Activated CD4-positive, alpha-beta T cell treated with anti-CD3 and anti-CD28 coated beads, Interleukin-2, amount 10 ng/mL, durations not matched to agents 7 days and 5 days (primary cell): ENCODE measurements at places on chromosomes 13 and 19. TPM values are rescaled to one million over a fixed set of nuclear protein-coding genes. Genes with fewer than 3 reads are reported as not detected.

THSD8 gene
- 31.1 TPM for total RNA-seq

ZNF577 gene
- 7.5 TPM for total RNA-seq

CEBPA gene
- total RNA-seq: 0.10 TPM

GRCh38 chr13:27194895-27195764, 23.5 kb upstream of the USP12 start:
- peaks cover 7% of the 10 kb centered on the region for H3K4me1 ChIP-seq
- DNase-seq: no peak
- H3K36me3 ChIP-seq: no peaks in the 10 kb centered on the region
- H3K4me3 ChIP-seq: no peak overlapping the region
- no peak overlapping the region for H3K27ac ChIP-seq

- H3K4me1 ChIP-seq: no peaks in the 10 kb centered on the region
- H3K27ac ChIP-seq: no peak overlapping the region
- no peaks in the 10 kb centered on the region for H3K36me3 ChIP-seq
- DNase-seq: no peak
- no peaks in the 10 kb centered on the region for H3K27me3 ChIP-seq
Measured at GRCh38 chr19:31450696-31451095, 101.5 kb upstream of the TSHZ3 start.

DNA sequence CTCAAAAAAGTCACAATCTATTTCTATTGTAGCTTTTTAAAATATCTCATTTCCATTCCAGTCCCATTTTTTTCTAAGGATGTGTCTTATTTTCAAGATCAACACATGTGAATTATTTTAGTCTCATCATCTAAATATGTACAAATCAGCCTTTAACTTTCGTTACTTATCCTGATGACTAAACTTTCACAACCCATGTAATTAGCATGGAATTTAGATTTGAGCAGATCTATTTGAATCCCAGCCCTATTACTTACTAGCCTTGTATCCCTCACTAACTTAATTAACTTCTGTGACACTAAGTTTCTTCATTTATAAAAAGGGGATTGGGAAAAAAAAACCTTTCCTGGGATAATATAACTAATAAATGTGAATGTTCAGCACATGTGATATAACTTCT, 81.1 kb downstream of the UFM1 start:
- H3K36me3 ChIP-seq: no peaks in the 10 kb centered on the region
- H3K4me3 ChIP-seq: no peak overlapping the region
- DNase-seq: no peak
- H3K27ac ChIP-seq: no peak overlapping the region
- no peaks in the 10 kb centered on the region for H3K4me1 ChIP-seq

- H3K4me3 ChIP-seq: no peak overlapping the region
- no peak overlapping the region for H3K27ac ChIP-seq
- H3K27me3 ChIP-seq: no peaks in the 10 kb centered on the region
- peaks cover 27% of the 10 kb centered on the region for H3K4me1 ChIP-seq
Measured at GRCh38 chr19:16885166-16885565, 3.6 kb upstream of the F2RL3 start.

HIF3A gene
- total RNA-seq: not detected

- H3K36me3 ChIP-seq: no peaks in the 10 kb centered on the region
- H3K27me3 ChIP-seq: no peaks in the 10 kb centered on the region
- peak overlapping the region; percentile 84 for H3K4me3 ChIP-seq
- H3K27ac ChIP-seq: peak overlapping the region; percentile 83
- H3K4me1 ChIP-seq: peaks cover 18% of the 10 kb centered on the region
Measured at GRCh38 chr19:10230173-10230860, 814 bp downstream of the S1PR2 start.

GRCh38 chr13:66915596-66916185, 314.4 kb downstream of the PCDH9 start:
- no peak overlapping the region for H3K4me3 ChIP-seq
- no peak overlapping the region for H3K27ac ChIP-seq
- no peak for DNase-seq
- H3K36me3 ChIP-seq: no peaks in the 10 kb centered on the region

DNA sequence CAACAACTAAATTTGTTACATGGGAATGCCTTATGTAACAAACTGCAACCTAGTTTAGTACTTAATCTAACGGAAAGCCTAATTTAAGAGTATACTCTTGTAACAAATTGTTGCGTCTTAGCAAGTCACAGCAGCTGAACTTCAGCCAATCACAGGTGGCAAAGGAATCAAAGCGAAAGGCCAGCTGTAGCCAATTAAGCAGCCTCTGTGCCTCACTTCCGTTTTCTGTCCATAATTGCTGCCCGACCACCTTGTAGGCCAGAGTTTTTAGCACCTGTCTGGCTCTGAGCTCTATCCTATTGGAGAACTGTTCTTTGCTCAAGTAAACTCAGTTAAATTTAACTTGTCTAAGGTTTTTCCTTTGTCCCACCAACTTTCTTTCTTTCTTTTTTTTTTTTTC, 18.1 kb upstream of the HSPH1 start:
- no peaks in the 10 kb centered on the region for H3K36me3 ChIP-seq
- H3K4me1 ChIP-seq: no peaks in the 10 kb centered on the region
- H3K4me3 ChIP-seq: no peak overlapping the region

GRCh38 chr13:20305587-20305986, 73.5 kb upstream of the GJB6 start:
- no peaks in the 10 kb centered on the region for H3K36me3 ChIP-seq
- H3K4me1 ChIP-seq: no peaks in the 10 kb centered on the region
- no peak overlapping the region for H3K27ac ChIP-seq
- no peak overlapping the region for H3K4me3 ChIP-seq
- H3K27me3 ChIP-seq: peaks cover 30% of the 10 kb centered on the region

- no peak overlapping the region for H3K27ac ChIP-seq
- no peak overlapping the region for H3K4me3 ChIP-seq
- no peaks in the 10 kb centered on the region for H3K27me3 ChIP-seq
- no peaks in the 10 kb centered on the region for H3K4me1 ChIP-seq
Measured at GRCh38 chr13:34207872-34208271, 389.9 kb downstream of the RFC3 start.

DNA sequence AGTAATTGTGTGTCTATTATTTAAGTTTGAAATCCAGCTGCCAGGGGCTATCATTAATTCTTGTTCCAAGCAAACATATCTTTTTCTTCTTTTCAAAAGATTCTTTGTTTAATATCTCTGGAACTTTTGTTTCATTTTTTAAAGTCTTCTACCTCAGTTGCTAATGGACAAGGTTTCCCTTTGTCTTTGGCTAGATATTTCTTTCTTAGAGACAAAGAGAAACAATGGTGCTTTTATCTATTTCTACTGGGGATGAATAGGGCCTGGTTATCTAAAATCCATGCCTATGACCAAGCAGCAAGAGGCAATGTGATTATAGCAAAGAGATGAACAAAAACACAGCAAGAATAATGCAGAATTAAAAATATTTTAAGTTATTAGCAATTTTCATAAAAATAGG, 661.3 kb upstream of the KLF12 start:
- DNase-seq: no peak
- peaks cover 3% of the 10 kb centered on the region for H3K27me3 ChIP-seq
- no peaks in the 10 kb centered on the region for H3K36me3 ChIP-seq
- no peak overlapping the region for H3K4me3 ChIP-seq
- H3K27ac ChIP-seq: no peak overlapping the region
- H3K4me1 ChIP-seq: no peaks in the 10 kb centered on the region

NKPD1 gene
- total RNA-seq: not detected

GRCh38 chr13:65860306-65860705, 1369.8 kb downstream of the PCDH9 start:
- H3K27me3 ChIP-seq: no peaks in the 10 kb centered on the region
- no peak for DNase-seq
- H3K4me1 ChIP-seq: no peaks in the 10 kb centered on the region
- H3K4me3 ChIP-seq: no peak overlapping the region

DNA sequence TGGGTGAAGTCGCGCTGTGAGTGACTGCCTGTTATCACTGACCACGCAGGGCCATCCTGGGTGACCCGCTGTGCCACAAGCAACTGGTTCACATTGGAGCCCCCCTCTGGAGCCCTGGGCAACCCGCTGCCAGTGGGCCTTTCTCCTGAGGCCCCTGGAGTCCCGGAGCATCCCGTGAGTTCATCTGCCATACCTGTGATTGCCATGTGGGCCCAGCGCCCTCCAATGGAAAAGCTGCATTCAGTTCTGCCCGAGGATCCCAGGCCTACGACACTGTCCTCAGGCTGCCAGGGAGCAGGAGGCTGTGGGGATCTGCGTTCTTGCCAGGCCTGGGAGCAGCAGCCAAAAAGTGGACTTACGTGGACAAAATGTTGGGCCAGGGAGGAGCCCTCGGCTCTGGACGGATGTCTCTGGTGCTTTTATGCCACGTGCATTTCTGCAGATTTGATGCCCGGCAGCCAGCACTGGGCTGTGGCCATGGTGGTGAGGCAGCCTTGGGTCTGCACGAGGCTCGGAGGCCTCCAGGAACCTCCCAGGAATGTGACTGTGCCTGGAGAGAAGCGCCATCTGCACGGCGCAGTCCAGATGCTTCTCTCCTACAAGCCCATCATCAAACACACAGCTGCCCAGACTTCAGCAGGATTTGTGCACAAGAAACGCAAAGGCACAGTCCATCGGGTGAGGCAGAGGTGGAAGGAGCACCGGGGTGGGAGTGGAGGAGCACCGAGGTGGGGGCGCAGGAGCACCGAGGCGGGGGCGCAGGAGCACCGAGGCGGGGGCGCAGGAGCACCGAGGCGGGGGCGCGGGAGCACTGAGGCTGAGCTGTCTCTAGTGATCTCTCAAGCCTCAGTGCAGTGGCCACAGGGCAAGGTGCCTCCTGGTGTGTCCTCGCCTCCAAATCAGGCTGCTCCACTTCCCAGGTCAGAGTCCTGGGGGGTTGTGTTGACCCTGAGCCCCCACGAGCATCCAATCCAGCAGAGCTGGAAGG, 44.0 kb downstream of the C13orf46 start:
- no peak for DNase-seq
- H3K4me3 ChIP-seq: no peak overlapping the region
- peaks cover 9% of the 10 kb centered on the region for H3K27me3 ChIP-seq
- H3K36me3 ChIP-seq: no peaks in the 10 kb centered on the region

- no peaks in the 10 kb centered on the region for H3K27me3 ChIP-seq
- no peak overlapping the region for H3K27ac ChIP-seq
- H3K4me3 ChIP-seq: no peak overlapping the region
- H3K4me1 ChIP-seq: no peaks in the 10 kb centered on the region
- H3K36me3 ChIP-seq: no peaks in the 10 kb centered on the region
- no peak for DNase-seq
Measured at GRCh38 chr13:35630551-35631275, 154.2 kb upstream of the MAB21L1 start.

FGF14 gene
- not detected for total RNA-seq

RHPN2 gene
- total RNA-seq: 1.4 TPM

DNA sequence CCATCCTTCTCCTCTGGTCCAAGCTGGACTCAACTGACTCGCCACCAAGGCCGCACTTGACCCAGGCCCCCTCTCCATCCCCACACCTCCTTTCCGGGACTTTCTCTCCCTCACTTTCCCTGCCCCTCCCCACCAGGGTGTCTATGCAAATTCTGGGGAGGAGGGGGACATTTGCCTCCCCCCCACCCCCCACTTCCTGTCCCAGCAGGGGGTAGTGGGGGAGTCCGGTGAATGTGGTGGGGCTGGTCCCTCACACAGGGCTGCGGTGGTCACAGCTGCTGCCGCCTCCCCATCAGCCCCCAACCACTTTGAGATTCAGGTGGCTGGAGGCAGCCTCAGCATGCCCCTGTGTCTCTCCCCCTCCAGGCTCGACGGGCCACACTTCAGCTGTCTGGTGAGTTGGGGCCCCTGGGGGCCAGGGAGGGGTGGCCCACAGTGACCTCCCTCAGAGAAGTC, 870 bp downstream of the SPIB start:
- no peak overlapping the region for H3K27ac ChIP-seq
- H3K4me3 ChIP-seq: no peak overlapping the region

GRCh38 chr13:45565331-45565730, 50.2 kb downstream of the ERICH6B start:
- no peak overlapping the region for H3K27ac ChIP-seq
- DNase-seq: no peak
- no peak overlapping the region for H3K4me3 ChIP-seq
- peaks cover 3% of the 10 kb centered on the region for H3K36me3 ChIP-seq

GRCh38 chr19:43760941-43761340, 6.2 kb upstream of the SMG9 start:
- H3K27me3 ChIP-seq: no peaks in the 10 kb centered on the region
- H3K27ac ChIP-seq: no peak overlapping the region
- H3K4me3 ChIP-seq: no peak overlapping the region
- H3K4me1 ChIP-seq: peaks cover 63% of the 10 kb centered on the region
- DNase-seq: no peak

ZNF823 gene
- total RNA-seq: 7.4 TPM

- H3K36me3 ChIP-seq: no peaks in the 10 kb centered on the region
- peaks cover 3% of the 10 kb centered on the region for H3K27me3 ChIP-seq
- no peak overlapping the region for H3K4me3 ChIP-seq
Measured at GRCh38 chr13:97727991-97728390, 225.5 kb upstream of the IPO5 start.

ZIM2 gene
- total RNA-seq: not detected

GRCh38 chr13:49082653-49083536, 107.2 kb downstream of the FNDC3A start:
- H3K27ac ChIP-seq: no peak overlapping the region
- H3K36me3 ChIP-seq: peaks cover 11% of the 10 kb centered on the region
- H3K27me3 ChIP-seq: no peaks in the 10 kb centered on the region

- H3K4me3 ChIP-seq: no peak overlapping the region
- peaks cover 55% of the 10 kb centered on the region for H3K36me3 ChIP-seq
- no peaks in the 10 kb centered on the region for H3K27me3 ChIP-seq
- DNase-seq: no peak
- peaks cover 23% of the 10 kb centered on the region for H3K4me1 ChIP-seq
- H3K27ac ChIP-seq: no peak overlapping the region
Measured at GRCh38 chr19:9839415-9839814, 4.3 kb downstream of the PIN1 start.

DNA sequence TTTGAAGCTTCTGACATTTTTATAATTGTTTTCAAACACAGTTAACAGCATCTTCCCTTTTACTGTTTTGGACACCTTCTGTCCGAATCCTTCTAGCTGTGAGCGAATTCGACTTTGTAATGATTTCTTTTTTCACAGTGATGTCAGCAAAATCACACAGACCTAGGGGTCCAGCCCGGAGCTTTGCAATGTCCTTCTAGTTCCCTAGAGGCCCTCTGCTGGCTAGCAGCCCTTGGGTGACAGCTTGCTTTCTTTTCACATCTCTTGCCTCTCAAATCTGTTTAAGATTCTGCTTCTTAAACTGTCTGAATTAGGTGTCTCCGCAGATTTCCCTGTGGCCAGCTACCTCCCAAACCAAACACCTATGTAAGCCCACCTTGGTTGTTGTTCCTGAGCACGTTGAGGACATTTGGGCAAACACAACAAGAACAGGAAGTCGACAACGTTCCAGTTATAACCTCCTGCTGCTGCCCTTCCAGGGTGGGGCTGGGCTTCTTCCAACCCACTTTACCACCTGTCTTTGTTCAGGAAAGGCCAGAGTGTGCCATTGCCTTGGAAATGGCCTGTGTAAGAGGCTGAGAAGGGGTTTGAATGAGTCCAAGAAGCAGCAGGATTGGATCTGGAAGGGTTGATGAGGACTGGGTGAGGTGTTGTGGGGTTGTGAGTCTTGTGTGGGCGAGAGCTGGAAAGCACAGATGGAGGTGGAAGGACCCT, 123.1 kb downstream of the ATP8A2 start:
- no peak for DNase-seq
- peaks cover 9% of the 10 kb centered on the region for H3K27me3 ChIP-seq
- no peaks in the 10 kb centered on the region for H3K36me3 ChIP-seq
- H3K4me1 ChIP-seq: no peaks in the 10 kb centered on the region

PLIN5 gene
- total RNA-seq: not detected

GRCh38 chr19:45746866-45747265, 13.6 kb downstream of the MEIOSIN start:
- no peak for DNase-seq
- H3K27ac ChIP-seq: no peak overlapping the region
- no peaks in the 10 kb centered on the region for H3K36me3 ChIP-seq
- H3K27me3 ChIP-seq: peaks cover 17% of the 10 kb centered on the region
